Urinary bladder (tissue), 4 donors: ENCODE measurements at places on chromosomes 12 and 14. TPM values are rescaled to one million over a fixed set of nuclear protein-coding genes. Genes with fewer than 3 reads are reported as not detected.

The KRT82 gene
- 0.06 TPM for polyA plus RNA-seq

- DNase-seq, result no peak
Observed at GRCh38 chr14:96904201-96904600, 107.0 kb downstream of the VRK1 start.

- no peak for DNase-seq
Observed at GRCh38 chr12:48069241-48069640, 36.6 kb downstream of the SENP1 start.

- DNase-seq, result no peak
Observed at GRCh38 chr12:112285600-112286401, 96.4 kb downstream of the HECTD4 start.

- no peak for DNase-seq
Observed at GRCh38 chr12:24011927-24012507, 62.5 kb upstream of the SOX5 start.

DNA sequence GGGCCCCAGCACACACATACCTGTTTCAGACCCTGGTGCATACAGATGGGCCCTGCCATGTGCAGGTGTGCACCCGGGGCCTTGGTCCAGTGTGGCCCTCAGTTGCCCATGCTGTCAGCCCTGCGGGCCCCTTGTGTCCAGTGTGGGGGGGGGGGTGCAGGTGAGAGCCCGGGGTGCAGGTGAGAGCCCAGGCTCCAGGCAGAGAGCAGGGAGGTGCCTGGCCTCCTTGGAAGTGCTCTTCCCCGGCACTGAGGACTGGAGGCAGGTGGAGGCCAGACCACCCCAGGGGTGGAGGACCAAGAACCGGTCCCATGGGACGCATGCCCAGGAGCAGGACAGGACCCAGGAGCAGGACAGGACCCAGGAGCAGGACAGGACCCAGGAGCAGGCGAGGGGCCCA, 40.9 kb downstream of the FBRSL1 start:
- no peak for DNase-seq

GRCh38 chr12:21710958-21711775, 53.5 kb upstream of the LDHB start:
- no peak for DNase-seq

DNA sequence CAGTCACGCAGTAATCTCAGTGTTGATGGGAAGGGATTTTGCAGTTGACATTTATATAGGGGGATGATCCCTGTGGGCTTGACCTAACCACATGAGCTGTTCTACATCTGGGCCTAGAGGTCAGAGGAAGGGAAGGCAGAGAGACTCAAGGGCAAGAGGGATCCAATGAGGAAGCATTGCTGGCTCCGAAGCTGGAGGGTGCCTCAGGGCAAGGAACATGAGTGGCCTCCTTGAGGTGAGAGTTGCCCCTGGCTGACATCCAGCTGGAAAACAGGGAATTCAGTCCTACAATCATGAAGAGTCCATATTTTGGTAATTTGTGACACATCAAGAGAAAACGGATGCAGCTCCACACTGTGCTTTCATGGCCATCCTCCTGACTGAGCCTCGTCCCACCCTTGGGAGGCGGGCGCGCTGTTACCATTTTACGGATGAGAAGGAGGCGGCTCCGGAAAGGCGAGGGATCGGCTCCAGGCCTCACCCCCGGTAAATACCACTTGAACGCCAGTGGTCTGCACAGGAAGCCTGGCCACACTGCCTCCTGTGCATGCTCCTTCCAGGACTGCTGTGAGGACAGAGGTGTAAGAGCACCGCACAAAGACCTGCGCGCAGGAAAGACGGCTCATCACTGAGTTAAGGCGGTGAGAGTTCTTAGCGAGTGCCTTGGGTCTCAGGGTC, 18.5 kb upstream of the FKBP4 start:
- no peak for DNase-seq

GRCh38 chr12:80581783-80582182, 125.7 kb upstream of the MYF6 start:
- DNase-seq, result no peak

GRCh38 chr12:124098101-124098757, 125.2 kb downstream of the ZNF664 start:
- DNase-seq, result no peak
